Stimulated activated effector memory CD8-positive, alpha-beta T cell treated with anti-CD3 and anti-CD28 coated beads, Interleukin-12 subunit alpha, Interleukin-12 subunit beta, amount 100 ng/mL, for 72 hours (primary cell): ENCODE measurements at places on chromosomes 2 and 18.

- DNase-seq = no peak
Observed at GRCh38 chr2:236001854-236002253, 166.3 kb downstream of the GBX2 start.

GRCh38 chr2:216658757-216659156 is 25.5 kb downstream of the IGFBP2 start:
- no peak for DNase-seq

DNA sequence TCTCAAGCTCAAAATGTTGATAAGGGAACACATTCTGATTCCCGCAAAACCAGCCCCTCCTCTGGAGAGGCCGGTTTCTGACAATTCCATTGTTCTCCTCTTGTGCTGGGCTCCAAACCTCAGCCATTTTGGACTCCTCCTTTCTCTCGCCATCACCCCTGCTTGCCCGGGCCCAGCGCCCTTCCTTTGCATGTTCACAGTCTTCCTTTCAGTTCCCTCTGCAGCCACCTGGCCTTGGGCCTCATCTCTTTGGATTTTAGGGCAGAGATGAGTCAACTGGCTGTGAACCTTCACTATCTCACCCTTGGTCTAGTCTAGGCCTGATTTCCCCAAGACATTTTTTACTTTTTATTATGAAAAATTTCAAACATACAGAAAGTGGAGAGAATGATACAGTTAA is 155.9 kb upstream of the MAP3K20 start:
- no peak for DNase-seq

GRCh38 chr2:167424803-167425755 is 536.8 kb downstream of the XIRP2 start:
- DNase-seq = no peak

DNA sequence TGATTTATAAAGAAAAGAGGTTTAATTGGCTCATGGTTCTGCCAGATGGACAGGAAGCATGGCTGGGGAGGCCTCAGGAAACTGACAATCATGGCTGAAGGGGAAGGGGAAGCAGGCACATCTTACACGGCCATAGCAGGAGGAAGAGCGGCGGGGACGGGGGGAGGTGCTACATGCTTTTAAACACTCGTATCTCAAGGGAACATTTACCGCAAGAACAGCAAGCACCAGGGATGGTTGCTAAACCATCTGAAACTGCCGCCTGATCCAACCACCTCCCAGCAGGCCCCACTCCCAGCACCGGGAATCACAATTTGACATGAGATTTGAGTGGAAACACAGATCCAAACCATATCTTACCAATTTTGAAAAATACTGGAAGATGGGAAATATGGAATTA is 362.8 kb downstream of the FBXO15 start:
- no peak for DNase-seq

DNA sequence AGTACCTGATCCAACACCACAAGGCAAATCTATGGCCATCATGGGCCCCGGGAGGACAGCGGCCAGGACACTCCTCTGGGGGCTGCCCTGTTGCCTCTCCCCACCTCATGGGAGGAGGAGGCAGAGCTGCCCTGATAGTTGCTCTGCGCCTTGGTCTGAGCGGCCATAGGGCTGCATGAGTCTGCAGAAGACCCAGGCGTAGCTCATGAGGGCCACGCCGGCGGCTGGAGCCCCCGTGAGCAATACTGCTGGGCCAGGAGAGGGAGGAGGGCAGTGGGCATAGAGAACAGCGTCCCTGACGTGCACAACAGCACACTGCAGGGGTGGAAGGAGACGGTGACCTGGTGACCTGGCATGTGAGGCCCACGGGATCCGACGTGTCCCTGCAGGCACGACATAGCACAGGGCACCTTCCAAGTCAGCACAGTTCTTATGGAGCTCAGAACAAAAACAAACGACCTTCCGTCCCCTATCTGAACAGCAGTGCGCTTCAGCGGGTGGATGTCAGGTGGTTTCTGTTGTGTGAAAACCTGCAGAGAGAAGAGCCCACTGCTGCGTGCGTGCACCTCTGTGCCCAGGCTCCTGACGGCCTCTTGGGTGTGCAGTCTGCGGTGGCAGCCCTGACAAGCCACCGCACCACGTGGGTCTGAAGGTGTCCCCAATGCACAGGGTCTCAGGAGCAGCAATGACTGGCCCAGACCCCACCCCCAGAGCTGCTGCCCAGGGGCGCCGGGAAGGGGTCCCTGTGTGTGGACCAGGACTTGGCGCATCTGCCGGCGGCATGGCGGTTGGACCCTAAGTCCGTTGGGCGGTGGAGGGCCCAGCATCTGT is 13.0 kb downstream of the STK25 start:
- no peak for DNase-seq

- DNase-seq = no peak
Observed at GRCh38 chr2:31748041-31748440, 167.3 kb upstream of the SRD5A2 start.

DNA sequence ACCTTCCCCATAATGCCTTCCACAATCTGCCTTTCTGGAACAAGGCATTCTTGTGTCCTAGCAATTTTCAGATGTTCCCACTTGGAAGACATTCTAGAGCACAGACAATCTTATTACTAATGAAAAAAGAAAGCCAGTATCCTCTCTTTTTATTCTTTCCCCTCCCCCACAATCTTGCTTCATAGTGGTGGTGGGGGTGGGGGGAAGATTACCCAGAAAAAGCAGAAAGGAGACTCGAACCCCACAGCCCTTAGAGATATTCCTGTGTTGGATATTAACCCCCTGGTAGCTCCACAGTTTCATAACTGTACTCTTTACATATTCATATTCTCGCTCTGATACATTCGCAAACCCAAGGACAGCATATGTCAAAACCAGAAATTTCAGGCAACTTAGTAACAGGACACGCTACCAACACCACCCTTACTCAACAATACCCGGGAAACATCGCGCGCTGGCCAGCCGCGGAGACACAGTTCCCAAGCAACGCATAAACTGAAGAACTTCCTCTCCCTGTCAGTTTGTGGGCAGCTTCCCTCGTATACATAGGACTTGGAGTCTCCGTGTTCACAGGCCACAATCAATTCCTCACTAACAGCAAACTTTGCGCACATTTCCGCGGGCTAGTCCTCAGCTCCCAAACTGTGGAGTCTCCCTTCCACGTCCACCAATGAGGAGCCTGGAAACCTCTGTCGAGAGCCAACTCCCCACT is 793 bp downstream of the NR4A2 start:
- DNase-seq = peak; percentile 71

DNA sequence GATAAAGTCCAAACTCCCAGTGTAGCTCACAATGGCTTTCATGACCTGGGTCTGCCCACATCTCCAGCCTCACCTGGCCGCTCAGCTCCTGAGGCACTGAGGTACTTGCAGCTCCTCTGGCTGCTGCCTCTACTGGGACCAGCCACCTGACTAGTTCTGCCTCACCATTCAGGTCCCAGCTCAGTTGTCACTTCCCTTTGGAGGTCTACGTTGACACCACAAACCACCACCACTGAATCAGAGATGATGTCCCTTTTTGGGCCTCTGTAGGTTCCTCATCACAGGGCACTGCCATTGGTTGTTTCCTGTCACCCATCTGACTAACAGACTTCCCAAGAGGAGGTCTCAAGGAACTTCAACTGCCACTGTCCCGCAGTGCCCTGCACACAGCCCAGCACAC is 21.2 kb downstream of the SPP2 start:
- peak; percentile 53 for DNase-seq

DNA sequence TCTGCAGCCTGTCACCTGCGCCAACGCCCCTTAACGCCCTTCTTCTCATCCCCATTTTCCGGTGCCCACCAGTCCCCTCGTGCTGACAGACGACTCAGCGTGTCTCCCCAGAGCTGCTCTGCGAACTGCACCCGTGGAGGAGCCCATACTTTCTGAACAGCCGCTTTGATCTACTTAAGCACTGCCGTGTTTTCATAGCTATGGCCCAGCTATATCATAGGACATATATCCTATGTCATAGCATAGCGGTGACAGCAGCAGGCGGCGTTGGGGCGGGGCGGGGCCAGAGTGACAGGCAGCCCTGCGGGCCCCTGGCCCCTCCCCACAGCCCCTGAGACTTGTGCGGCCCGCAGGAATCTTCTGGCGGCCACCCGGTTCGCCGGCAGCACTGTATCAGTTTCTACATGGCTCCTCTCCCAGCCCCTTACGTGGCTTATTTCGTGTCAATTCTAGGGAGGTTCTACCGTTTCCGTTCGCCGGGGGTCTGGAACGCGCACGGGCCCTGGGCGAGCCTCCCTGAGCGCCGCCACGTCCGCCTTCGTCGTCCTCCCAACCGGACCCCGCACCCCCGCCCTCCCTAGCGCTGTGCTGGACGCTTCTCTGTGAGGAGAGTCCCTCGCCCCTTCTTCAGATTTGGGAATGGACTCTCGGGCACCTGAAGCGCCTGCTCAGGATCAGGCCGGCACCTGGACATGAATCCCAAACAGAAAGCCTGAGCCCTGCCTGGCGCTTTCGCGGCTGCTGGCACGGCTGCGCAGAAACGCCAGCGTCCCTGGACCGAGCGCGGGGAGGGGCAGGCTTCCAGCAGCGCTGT is 35.4 kb downstream of the PTPN18 start:
- DNase-seq = peak; percentile 48

DNA sequence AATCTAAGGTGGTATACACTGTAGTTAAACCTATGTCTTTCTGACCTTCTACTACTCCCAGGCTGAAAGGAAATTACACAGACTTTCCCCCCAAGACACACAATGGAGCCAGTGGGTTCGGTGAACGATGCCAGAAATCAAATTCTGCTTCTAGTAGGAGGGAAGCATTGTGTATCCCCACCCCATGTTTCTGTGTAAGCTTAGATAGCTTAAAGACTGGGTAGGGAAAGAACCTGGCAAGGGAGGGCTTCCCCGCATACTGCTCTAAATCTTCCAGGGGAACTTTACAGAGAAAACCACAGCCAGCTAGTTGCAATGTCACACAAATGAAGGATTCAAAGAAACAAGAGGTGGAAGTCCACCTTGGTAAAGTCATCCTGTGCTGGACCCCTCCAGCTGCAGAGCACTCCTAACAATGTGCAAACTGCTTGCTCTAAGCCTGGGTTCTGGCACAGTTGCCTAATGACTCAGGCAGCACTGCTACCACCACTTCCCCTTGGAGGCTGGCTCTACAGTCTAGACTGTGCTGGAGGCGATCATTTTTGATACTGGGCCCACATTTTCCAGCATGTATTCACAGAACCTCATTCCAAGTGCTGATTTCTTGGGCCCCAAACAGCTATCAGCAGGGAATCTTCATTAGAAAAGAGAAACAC is 47.5 kb downstream of the TRIB2 start:
- no peak for DNase-seq

GRCh38 chr2:112687522-112687921 is 33.3 kb upstream of the NT5DC4 start:
- DNase-seq = no peak

GRCh38 chr2:136141510-136142149 is 23.7 kb upstream of the CXCR4 start:
- DNase-seq = no peak

- no peak for DNase-seq
Observed at GRCh38 chr2:52936029-52936428, 831.6 kb upstream of the CHAC2 start.

DNA sequence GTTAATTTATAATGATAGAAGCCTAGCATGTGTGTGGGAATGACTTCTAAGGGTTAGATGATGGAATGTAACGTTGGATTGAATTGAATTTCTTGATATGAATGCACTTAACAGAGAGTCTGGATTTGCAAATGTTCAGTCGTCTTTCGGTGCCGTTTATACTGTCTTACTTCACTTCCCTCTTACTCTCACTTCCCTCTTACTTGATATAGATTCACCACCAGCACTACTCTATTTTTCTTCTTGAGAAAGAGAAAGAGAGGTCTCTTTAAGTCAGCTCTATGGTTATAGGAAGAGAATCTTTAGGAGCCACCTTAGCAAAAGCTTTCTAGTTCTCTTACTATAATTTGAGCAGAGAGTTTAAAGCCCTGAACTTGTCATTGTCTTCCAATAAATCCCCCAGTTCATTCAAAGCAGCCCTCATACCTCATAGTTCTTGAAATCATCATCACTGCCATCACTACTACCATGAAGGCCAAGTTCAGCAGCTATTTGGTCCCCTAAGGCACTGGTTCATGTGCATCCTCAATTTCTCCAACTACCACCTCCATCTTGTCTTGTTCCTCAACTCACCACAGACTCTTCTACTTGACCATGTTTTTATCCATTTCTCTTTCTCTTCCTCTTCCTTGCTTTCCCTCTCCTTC is 501.7 kb upstream of the TCF4 start:
- no peak for DNase-seq

GRCh38 chr2:236940916-236941520 is 144.7 kb upstream of the COPS8 start:
- no peak for DNase-seq

GRCh38 chr2:64841461-64841860 is 147.7 kb upstream of the SLC1A4 start:
- no peak for DNase-seq

DNA sequence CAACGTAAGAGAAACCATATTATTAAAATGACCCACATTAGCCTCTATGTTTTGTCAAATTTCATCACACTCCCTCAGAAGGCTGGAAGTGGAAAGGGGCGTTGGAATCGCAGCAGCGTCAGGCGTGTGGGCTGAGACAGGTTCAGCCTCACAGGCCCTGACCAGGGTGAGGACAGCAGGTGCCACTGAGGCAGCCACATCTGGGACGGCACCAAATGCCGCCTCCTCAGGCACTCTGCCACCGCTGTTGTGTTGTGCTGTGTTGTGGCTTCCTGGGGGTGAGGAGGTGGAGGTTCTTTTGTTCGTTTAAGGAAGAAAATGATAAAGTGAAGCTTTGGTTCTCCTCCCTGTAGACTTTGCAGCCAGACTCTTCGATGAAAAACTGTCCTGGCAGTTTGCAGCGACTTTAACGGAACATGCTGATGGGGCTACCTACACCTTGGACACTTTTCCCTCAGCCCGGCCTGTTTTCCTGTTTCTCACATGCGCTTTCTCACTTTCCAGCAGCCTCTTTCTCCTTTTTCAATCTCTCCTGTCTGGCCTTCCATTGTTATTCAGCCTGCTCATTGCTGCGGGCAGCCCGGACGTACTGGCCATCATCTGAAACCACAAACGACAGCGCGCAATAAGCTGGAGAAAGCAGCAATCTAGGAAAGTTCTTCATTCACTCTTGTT is 44.9 kb upstream of the SALL3 start:
- no peak for DNase-seq

DNA sequence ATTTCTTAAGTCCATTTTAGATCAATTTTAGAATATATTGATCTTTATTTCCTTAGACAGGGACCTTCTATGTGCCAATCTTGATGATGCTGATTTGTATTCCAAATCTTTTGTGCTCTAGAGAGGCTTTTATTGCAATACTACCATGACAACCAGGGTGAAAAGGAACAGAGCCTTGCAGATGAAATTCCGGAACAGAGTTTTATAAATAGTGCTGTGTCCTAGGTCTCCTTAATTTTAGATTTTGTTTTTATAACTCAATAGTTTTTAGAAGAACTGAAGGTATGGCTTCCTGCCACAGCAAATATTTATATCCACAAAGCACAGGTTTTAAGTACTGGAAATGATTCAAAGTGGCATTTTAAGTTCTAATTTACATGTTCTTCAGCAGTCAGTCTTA is 160.2 kb downstream of the PMAIP1 start:
- DNase-seq = no peak

- no peak for DNase-seq
Observed at GRCh38 chr2:220509966-220510365, 882.5 kb downstream of the SLC4A3 start.

GRCh38 chr18:11981192-11981542 is at the start of gene IMPA2:
IMPA2 (plus strand) TSS chr18:11981507; CDS start chr18:11981670, 163 bp downstream.
- DNase-seq = no peak
